ENCODE measurements at places on chromosomes 13 and 19.

GRCh38 chr13:29448174-29448573 is 147.3 kb downstream of the SLC7A1 start:
- DNase-seq, result no peak

GRCh38 chr19:4624733-4625362 is 14.5 kb upstream of the TNFAIP8L1 start:
- DNase-seq, result no peak

- DNase-seq, result no peak
These were observed 87.4 kb upstream of the TEX29 start for GRCh38 chr13:111233080-111233479.

DNA sequence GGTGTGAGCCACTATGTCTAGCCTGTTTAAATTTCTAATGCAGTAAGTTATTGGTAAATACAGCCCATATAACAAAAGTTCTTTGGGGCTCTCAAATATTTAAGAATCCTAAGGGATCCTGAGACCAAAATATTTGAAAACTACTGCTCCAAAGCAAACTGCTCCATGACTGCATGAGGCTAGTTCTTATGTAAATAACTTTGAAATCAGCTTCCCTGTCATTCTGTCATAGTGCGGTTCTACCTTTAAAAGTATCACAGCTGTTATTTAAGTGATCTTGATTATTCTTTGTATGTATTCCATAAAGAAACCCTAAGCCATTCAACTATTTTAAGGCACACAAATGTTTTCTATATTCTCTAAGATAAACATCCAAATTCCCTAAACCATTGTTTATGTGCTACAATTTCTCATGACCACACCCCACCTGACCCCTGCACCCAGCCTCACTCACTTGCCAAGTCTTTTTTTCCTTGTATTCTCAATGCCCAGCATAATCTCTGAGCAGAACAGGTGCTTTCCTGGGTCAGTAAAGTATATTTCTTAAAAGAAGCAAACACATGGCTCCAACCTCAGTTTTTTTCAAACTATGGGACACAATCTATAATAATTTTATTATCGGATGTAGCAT is 146.6 kb downstream of the RNF17 start:
- no peak for DNase-seq

DNA sequence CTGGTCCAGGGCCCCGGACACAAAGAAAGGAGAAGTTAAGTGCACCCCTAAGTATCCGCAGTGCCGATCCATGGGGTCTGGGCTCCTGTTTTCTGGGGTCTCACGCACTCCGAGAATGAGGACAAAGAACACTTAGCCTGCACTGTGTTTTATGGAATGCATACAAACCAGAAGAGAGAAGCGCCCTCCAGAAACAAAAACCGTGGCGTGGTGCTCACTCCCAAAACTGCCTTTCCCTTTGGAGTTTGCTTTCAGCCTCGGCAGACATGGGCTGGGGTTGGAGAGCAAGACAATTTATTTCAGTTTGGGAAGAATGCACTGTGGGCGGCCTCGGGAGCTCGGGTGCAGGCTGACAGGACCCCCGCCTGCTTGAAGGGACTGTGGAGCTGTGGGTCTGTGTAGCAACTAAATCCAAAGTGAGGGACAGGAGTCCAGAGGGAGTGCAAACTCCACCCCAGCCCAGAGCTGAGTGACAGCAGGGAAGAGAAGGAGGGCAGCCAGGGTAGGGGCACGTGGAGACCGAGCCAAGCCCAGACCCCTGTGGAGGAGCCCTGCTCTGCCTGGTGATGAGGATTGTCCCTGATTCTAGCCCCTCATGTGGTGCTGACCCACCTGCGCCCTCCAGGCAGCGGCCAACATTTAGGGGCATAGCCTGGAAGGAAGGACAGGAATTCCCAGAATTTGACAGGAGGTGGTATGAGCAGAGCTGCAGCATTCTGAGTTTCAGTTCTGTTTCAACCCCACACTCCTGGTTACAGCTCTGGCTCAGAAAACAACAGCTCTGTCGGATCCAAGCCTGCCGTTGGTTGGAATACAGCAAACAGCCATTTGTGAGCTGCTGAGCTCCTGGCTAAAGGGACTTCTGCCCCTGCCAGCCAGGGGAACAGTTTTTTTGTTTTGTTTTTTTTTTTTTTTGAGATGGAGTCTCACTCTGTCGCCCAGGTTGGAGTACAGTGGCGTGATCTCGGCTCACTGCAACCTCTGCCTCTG is 37.8 kb upstream of the POP4 start:
- DNase-seq, result no peak

- no peak for DNase-seq
These were observed 23.5 kb downstream of the ZNF180 start for GRCh38 chr19:44476559-44477408.

All from brain pericyte (primary cell).